ENCODE measurements at places on chromosomes 16 and 17.

DNA sequence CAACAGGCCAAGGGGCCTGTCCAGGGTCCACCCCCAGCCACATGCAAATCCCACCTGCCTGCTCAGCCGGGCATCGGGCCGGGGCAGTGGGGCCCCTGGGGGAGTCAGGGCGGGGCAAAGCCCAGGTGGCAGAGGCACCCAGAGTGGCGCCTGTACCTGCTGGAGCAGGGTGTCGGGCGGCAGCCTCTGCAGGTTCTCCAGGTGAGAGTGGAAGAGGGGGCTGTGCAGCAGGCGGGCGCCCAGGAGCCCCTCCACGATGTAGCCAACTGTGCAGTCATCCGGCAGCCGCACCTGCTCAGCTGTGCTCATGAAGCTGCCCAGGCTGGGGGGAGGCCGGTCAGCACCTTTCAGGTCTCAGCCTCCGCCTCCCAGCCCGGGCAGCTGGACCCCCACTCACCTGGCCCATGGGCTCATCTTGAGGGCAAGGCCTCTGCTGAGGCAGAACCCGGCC is 2.1 kb downstream of the RFNG start:
- no peak for DNase-seq

DNA sequence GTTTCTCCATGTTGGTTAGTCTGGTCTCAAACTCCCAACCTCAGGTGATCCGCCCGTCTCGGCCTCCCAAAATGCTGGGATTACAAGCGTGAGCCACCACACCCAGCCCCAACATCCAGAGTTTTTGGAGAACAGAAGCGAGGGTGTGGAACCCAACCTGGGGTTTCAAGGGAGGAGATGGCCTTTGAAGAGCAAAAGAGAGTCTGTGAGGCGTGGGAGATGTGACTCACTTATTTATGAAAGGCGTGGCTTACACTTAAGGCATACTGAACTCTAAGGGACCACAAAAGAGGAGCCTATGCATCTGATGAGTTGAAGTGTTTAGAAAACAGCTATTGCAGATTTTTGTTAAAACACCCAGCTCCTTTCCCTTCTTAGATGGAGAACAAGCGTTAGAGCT is 18.9 kb downstream of the ARSG start:
- peak; percentile 23 for DNase-seq

GRCh38 chr17:60303406-60304099 is 88.4 kb downstream of the USP32 start:
- DNase-seq = no peak

DNA sequence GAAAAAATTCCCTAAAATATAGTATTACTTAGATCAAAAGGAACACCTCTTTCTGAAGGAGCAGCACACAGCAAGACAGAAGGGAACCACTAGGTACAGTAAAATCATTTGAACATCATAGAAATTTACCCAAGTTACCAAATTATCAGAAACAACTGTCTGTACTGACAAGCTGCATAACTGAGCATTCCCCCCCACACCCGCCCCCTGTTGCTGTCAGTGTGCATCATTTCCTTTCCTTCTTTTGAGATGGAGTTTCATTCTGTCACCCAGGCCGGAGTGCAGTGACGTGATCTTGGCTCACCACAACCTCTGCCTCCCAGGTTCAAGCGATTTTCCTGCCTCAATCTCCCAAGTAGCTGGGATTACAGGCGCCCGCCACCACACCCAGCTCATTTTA is 120.7 kb downstream of the TRIM37 start:
- no peak for DNase-seq

DNA sequence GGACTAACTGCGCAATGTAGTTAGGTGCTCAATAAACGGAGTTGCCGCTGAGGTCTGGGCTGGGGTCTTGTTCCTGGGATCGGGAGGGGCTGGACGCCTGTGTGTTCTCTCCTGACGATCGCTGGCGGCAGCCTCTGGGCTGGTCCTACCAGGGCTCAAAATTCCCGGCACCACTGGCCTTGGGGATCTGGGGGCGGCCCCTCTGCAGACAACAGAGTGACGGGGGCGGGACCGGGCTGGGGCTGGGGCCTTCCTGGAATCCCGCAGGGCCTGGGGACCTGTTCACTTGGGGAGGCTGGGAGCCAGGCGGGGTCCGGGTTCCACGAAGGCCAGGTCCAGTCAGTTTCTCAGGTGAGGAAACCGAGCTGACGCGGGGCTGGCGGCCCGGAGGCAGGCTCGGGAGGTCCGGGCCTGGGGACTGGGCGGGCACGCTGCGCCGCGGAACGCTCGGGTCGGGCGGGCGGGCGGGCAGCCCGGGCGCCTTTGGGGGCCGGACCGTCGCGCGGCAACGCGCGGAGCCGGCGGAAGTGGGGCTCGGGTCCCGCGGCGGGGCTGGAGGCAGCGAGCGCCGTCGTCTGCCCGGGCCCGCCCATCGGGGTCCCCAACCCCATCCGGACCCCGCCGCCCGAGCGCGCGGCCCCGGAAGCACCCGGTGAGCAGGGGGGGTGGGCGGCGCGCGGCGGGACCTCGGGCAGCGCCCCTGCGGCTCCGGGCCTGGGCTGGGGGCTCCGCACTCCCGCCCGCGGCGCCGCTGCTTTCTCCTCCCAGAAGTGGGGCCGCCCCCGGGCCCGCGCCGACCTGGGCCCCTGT is at the start of gene PIGQ:
PIGQ (plus strand) TSS at position 524 of the 810 bp plus-strand sequence. CDS start 4,107 bp downstream, outside the sequence.
- peak; percentile 63 for DNase-seq
